Chondrocyte (in vitro differentiated cells): ENCODE measurements at places on chromosomes 16 and 17. TPM values are rescaled to one million over a fixed set of nuclear protein-coding genes. Genes with fewer than 3 reads are reported as not detected.

KRT222 gene
- total RNA-seq: not detected in 3 replicates

SEPTIN1 gene
- 0.85 to 1.7 TPM (median 1.3 TPM) in 3 replicates for total RNA-seq

PPP1R27 gene
- total RNA-seq: not detected in 3 replicates

FOXK2 gene
- 47.6 to 49.5 TPM (median 49.4 TPM) in 3 replicates for total RNA-seq

CHST6 gene
- 6.3 to 7.1 TPM (median 6.7 TPM) in 3 replicates for total RNA-seq

ABCA8 gene
- total RNA-seq: 1.5 to 21.0 TPM (median 2.4 TPM) in 3 replicates

MYO15A gene
- 0.31 to 0.52 TPM in 2 of 3 replicates, not detected in the other for total RNA-seq

CCDC200 gene
- total RNA-seq: not detected in 3 replicates

UTS2R gene
- total RNA-seq: not detected in 3 replicates

PPY gene
- not detected in 3 replicates for total RNA-seq

SEZ6 gene
- 0.35 to 0.46 TPM in 2 of 3 replicates, not detected in the other for total RNA-seq

PIK3R5 gene
- 0.08 TPM in 1 of 3 replicates, not detected in the others for total RNA-seq

GRCh38 chr17:67546578-67547527 is 169.8 kb downstream of the PITPNC1 start:
- no peaks in the 10 kb centered on the region for H3K36me3 ChIP-seq
- H3K27me3 ChIP-seq: no peaks in the 10 kb centered on the region
- no peak for DNase-seq
- H3K4me3 ChIP-seq: no peak overlapping the region

- H3K27ac ChIP-seq: peak overlapping the region; percentile 64
- no peaks in the 10 kb centered on the region for H3K36me3 ChIP-seq
- no peak for DNase-seq
- H3K4me3 ChIP-seq: no peak overlapping the region
Observed at GRCh38 chr17:15892731-15893657, 51.9 kb upstream of the ADORA2B start.

GRCh38 chr16:87297918-87298631 is 19.1 kb downstream of the C16orf95 start:
- H3K4me1 ChIP-seq: peaks cover 2% of the 10 kb centered on the region
- H3K4me3 ChIP-seq: no peak overlapping the region
- H3K36me3 ChIP-seq: peaks cover 9% of the 10 kb centered on the region
- H3K27ac ChIP-seq: no peak overlapping the region
- no peak for DNase-seq

DNA sequence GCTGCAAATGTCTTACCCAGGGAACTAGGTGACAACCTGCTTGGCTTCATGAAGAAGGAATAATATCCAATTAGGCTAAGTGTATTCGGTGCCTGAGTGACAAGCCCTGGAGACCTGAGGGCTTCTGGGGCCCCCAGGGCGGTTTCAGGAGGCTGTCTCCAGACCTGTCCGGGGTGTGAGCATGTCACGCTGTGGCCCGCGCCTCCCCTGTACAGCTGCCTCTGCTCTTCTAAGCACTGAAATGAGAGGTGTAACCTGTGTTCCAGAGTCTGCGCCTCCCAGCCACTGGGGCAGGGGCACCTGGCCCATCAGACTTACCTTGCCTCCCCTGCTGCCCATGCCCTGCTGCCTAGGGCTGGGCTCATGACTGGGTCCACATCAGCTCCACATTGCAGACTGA is 114.3 kb downstream of the WWOX start:
- H3K27ac ChIP-seq: no peak overlapping the region
- H3K36me3 ChIP-seq: no peaks in the 10 kb centered on the region
- peaks cover 17% of the 10 kb centered on the region for H3K4me1 ChIP-seq
- no peaks in the 10 kb centered on the region for H3K27me3 ChIP-seq
- no peak for DNase-seq
- H3K4me3 ChIP-seq: no peak overlapping the region

DNA sequence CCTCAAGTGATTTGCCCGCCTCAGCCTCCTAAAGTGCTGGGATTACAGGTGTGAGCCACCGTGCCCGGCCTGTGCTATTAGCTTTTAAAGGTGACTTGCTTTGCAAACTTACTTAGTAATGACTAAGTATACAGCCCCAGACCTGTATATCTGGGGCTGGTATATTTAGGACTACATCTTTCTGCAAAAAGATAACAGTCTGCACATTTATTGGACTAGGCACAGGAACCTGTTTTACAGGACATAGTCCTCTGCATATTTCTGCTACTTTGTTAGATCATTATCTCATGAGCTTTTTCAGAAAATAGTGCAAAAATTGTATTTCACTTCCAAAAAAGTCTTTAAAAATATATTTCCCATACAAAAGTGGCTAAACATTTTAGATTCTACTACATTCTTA is 1.3 kb downstream of the KRT24 start:
- no peak overlapping the region for H3K4me3 ChIP-seq
- H3K36me3 ChIP-seq: no peaks in the 10 kb centered on the region
- H3K27ac ChIP-seq: no peak overlapping the region
- no peaks in the 10 kb centered on the region for H3K4me1 ChIP-seq

- no peak overlapping the region for H3K4me3 ChIP-seq
- no peaks in the 10 kb centered on the region for H3K4me1 ChIP-seq
- no peak overlapping the region for H3K27ac ChIP-seq
- H3K36me3 ChIP-seq: no peaks in the 10 kb centered on the region
- DNase-seq: no peak
Observed at GRCh38 chr16:67783353-67783725, 23.0 kb downstream of the RANBP10 start.

- H3K4me1 ChIP-seq: peaks cover 24% of the 10 kb centered on the region
- H3K36me3 ChIP-seq: no peaks in the 10 kb centered on the region
- H3K27me3 ChIP-seq: no peaks in the 10 kb centered on the region
- DNase-seq: no peak
- H3K4me3 ChIP-seq: no peak overlapping the region
- H3K27ac ChIP-seq: no peak overlapping the region
Observed at GRCh38 chr16:4369007-4369733, 2.5 kb upstream of the VASN start.

GRCh38 chr17:7205561-7205960 is 14.1 kb downstream of the DLG4 start:
- DNase-seq: no peak
- peak overlapping the region; percentile 70 for H3K27ac ChIP-seq
- H3K4me3 ChIP-seq: peak overlapping the region; percentile 66

GRCh38 chr17:57444682-57445450 is 188.5 kb downstream of the MSI2 start:
- DNase-seq: peak; percentile 29
- peak overlapping the region; percentile 9 for H3K4me3 ChIP-seq
- H3K27me3 ChIP-seq: no peaks in the 10 kb centered on the region
- peak overlapping the region; percentile 75 for H3K27ac ChIP-seq

DNA sequence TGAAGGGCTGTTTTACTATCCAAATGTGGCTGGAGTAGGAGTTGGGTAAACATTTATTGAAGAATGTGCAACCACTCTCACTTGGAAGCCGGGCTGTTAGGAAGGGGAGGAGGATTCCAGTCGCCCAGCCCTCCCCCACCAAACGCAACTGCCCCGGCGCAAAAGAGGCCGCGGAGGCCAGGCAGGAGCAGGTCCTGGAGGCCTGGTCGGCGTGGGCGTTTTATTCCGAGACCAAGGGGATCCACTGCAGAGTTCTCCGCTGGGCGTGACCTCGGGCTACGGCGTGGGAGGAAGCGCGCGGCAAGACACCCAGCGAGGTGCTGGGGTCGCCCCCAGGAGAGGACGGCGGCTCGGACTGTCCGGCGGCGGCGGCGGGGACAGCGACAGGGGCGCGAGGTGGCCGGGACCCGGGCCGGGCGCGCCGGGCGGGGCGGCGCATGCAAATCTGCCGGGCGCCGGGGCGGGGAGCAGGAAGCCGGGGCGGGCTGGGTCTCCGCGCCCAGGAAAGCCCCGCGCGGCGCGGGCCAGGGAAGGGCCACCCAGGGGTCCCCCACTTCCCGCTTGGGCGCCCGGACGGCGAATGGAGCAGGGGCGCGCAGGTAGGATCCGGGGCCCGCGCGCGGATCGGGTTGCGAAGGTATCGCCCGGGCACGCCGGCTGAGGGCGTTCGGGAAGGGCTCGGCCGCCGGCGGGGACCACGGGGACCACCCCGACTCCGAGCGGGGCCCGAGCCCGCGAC is at the start of gene IL4R:
Gene IL4R (plus strand): TSS at position 553 of the 739 bp plus-strand sequence. CDS start 26,230 bp downstream, outside the sequence.
- peak within 1 kb of the TSS; percentile 91 for H3K27ac ChIP-seq
- no peaks in the 10 kb centered on the region for H3K36me3 ChIP-seq
- no peaks in the 10 kb centered on the region for H3K27me3 ChIP-seq
- peak; percentile 86 for DNase-seq
- peak within 1 kb of the TSS; percentile 87 for H3K4me3 ChIP-seq

DNA sequence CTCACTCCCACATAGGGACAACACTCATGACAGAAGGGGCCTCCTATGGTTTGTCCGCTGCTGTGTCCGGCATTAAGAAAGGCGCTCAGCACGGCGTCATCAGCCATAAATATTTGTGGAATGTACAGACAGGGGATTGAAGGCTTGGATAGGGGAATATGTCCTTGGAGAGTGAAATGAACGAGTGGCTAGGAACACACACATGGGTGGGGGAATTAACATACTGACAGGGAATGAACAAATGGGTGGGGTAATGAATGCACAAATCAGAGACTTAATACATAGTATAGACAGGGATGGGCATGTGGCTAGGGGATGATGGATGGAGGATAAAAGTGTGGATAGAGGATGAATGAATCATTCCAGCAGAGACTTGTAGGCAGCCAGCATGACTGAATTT is 154.0 kb upstream of the HSBP1 start:
- no peaks in the 10 kb centered on the region for H3K4me1 ChIP-seq
- H3K4me3 ChIP-seq: no peak overlapping the region
- no peaks in the 10 kb centered on the region for H3K27me3 ChIP-seq

- no peak overlapping the region for H3K27ac ChIP-seq
- H3K4me3 ChIP-seq: no peak overlapping the region
- peaks cover 16% of the 10 kb centered on the region for H3K27me3 ChIP-seq
- H3K36me3 ChIP-seq: no peaks in the 10 kb centered on the region
- DNase-seq: no peak
Observed at GRCh38 chr17:4508207-4508606, 9.5 kb downstream of the SPNS2 start.

DNA sequence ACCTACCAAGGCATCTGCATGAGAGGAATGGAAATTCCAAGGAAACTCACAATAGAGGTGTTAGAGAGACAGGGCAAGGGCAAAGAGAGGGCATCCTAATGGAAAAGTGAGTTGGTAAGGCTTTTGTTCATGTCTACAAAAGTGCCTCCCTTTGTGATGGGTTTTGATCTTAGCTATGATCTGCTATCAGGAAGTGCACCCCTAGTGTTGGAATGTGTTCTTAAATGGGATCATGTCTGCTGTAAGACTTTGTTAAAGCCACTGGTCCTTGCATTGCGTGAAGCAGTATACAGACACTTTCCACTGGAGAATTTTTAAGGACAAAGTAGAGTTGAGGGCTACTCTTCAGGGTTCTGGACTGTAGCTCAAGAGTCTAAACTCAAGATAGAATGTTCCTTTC is 92.0 kb downstream of the MAP2K6 start:
- no peak overlapping the region for H3K27ac ChIP-seq
- H3K4me3 ChIP-seq: no peak overlapping the region
- no peaks in the 10 kb centered on the region for H3K27me3 ChIP-seq
- no peak for DNase-seq
- H3K4me1 ChIP-seq: peaks cover 11% of the 10 kb centered on the region

DNA sequence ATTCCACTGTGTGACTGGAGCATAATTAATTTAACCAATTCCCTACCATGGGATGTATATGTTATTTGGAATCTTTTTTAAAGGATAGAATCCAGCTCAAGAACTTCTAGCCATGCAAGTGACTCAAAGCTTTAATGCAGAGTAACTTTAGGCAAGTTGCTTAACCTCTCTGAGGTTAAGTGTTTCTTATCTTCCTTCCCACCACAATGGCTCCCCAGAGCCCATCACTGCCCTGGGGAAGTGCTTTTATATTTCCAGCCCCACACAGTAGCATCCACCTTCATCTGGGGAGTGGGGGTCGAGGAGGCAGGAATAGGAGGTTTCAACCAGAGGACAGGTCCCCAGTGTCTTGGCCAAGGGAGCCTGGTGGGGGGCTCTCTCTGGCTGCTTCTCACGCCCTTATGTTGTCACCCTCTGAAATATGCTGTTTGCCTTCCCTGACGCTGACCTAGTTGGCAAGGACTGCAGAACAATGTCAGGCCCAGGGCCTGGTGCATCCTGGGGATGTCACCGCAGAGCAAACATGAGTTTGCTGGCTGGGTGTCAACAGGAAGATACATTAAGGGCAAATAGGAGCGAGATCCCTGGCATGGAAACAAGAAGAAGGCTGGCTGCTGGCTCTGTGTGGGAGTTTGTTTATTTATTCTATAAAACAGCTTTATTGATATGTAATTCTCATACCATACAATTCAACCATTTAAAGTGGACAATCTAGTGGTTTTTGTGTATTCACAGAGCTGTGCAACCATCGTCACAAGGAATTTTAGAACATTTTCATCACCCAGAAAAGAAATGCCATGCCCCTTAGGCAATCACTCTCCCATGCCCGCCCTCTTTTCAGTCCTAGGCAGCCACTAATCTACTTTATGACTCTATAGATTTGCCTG is 46.6 kb upstream of the WSB1 start:
- no peak for DNase-seq
- no peaks in the 10 kb centered on the region for H3K36me3 ChIP-seq
- H3K4me1 ChIP-seq: peaks cover 52% of the 10 kb centered on the region
- H3K27ac ChIP-seq: peak overlapping the region; percentile 96

- H3K4me3 ChIP-seq: no peak overlapping the region
- peaks cover 35% of the 10 kb centered on the region for H3K27me3 ChIP-seq
- H3K36me3 ChIP-seq: no peaks in the 10 kb centered on the region
- H3K27ac ChIP-seq: no peak overlapping the region
- DNase-seq: no peak
Observed at GRCh38 chr16:86313631-86314030, 196.7 kb upstream of the FOXF1 start.

- H3K27ac ChIP-seq: no peak overlapping the region
- peaks cover 59% of the 10 kb centered on the region for H3K27me3 ChIP-seq
- DNase-seq: no peak
- peaks cover 10% of the 10 kb centered on the region for H3K4me1 ChIP-seq
Observed at GRCh38 chr17:73900516-73900915, 256.3 kb upstream of the SDK2 start.

GRCh38 chr16:29990883-29991570 is 4.4 kb downstream of the HIRIP3 start:
- peaks cover 14% of the 10 kb centered on the region for H3K4me1 ChIP-seq
- no peak overlapping the region for H3K27ac ChIP-seq
- H3K36me3 ChIP-seq: peaks cover 29% of the 10 kb centered on the region
- no peak overlapping the region for H3K4me3 ChIP-seq
- peak; percentile 83 for DNase-seq

GRCh38 chr17:27520491-27521185 is 64.4 kb downstream of the KSR1 start:
- no peaks in the 10 kb centered on the region for H3K27me3 ChIP-seq
- no peaks in the 10 kb centered on the region for H3K36me3 ChIP-seq
- H3K27ac ChIP-seq: peak overlapping the region; percentile 22
- peaks cover 40% of the 10 kb centered on the region for H3K4me1 ChIP-seq
- H3K4me3 ChIP-seq: no peak overlapping the region
- no peak for DNase-seq

DNA sequence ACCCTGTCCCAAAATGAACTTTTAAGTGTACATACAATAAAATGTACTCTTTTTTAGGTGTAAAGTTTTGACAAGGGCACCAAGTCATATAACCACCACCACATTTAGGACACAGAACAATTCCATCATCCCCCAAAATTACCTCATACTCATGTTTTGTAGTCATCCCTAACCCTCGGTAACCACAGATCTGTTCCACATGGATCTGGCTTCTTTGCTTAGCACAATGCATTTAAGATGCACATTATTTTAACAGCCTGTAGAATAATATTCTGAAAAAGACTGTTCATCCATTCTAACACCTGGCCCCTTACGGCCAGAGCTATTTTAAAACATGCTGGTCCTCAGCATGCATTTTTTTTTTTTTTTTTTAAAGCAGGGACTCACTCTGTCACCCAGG is 25.2 kb upstream of the CFAP20 start:
- peaks cover 5% of the 10 kb centered on the region for H3K4me1 ChIP-seq
- H3K27me3 ChIP-seq: no peaks in the 10 kb centered on the region
- H3K36me3 ChIP-seq: peaks cover 6% of the 10 kb centered on the region
- no peak overlapping the region for H3K4me3 ChIP-seq
- no peak for DNase-seq
